ENCODE measurements at places on chromosomes 1 and 21. TPM values are rescaled to one million over a fixed set of nuclear protein-coding genes. Genes with fewer than 3 reads are reported as not detected.

NBPF4 gene
- not detected for polyA plus RNA-seq

LCE1B gene
- not detected for polyA plus RNA-seq

ITLN1 gene
- 0.74 TPM for polyA plus RNA-seq

SPRR2E gene
- polyA plus RNA-seq = not detected

GBP1 gene
- 27.6 TPM for polyA plus RNA-seq

RGL1 gene
- polyA plus RNA-seq = 35.2 TPM

SERPINC1 gene
- polyA plus RNA-seq = 0.16 TPM

HP1BP3 gene
- 352 TPM for polyA plus RNA-seq
